Stimulated activated CD4-positive, alpha-beta T cell treated with anti-CD3 and anti-CD28 coated beads, Interleukin-12 subunit alpha, Interleukin-12 subunit beta, amount 100 ng/mL, for 4 hours (primary cell): ENCODE measurements at places on chromosomes 11 and 22.

DNA sequence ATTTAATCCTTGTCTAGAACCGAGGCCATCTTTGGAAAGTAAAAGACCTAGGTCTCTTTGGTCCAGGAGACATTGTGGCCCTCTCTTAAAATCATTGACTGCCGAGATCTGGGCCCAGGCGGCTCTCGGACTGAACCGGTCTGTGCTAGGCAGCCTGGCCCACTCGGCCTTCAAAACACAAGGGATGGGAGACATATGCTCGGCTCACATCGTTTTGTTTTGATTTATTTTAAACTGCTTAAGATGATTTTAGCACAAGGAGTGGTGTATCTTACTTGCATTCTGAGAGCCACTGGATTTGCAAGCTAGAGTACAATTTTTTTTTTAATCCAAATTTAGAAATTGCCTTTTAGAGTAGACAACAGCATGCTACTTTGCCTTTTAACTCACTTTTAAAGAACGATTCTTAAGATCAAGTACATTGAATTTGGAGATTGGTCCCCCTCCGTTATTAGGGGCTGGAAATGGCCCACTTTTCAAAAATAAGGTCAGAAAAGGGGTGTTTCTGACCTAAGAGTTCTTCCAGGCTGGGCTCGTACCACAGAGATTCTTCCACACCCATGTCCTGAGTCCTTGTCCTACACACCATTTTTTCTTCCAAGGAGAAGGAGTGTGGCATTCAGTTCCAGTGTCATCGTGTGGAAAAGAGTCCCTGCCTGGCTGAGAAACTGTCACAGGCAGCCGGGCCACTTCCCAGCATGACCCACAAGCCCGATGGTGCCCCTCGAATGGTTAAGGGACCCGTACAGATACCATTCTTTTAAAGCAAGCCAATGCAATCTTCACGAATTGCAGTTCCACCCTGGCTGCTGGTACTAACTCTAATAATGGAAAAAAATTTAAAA, 80.5 kb upstream of the WNT7B start:
- no peak for DNase-seq

- DNase-seq: no peak
Measured at GRCh38 chr22:32858121-32858703, 56.7 kb downstream of the TIMP3 start.

DNA sequence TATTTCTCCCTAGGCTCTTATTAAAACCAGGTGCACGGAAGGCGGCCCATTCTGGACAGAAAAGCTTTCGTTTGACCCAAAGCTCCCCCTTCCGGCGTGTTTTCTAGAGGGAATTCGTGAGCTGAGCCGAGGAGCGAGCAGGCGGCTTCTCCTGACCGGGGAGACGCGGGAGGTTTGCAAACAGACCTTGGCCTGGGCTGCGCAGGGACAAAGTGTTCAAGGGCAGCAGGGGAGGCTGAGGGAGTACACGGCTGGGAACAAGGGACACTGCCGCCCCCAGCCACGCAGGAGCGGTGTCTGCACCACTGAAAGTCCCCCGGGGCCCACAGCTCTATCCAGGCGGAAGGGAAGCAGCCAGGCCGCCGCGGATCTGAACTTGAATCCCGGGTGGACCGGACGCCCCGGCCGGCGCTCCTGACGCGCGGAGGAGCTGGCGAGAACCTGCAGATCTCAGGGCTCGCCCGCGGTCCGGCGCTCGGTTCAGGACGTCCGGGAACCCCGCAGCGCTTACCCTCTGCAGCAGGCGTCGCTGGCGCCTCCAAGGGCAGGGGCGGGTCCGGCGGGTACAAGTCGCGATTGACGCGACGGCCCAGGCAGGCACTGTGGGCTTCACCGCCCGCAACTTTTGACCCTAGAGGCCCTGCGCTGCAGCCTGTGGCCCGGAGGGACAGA, 101.9 kb downstream of the WT1 start:
- peak; percentile 33 for DNase-seq

- DNase-seq: no peak
Measured at GRCh38 chr11:19703211-19703610, 9.4 kb upstream of the NAV2 start.

DNA sequence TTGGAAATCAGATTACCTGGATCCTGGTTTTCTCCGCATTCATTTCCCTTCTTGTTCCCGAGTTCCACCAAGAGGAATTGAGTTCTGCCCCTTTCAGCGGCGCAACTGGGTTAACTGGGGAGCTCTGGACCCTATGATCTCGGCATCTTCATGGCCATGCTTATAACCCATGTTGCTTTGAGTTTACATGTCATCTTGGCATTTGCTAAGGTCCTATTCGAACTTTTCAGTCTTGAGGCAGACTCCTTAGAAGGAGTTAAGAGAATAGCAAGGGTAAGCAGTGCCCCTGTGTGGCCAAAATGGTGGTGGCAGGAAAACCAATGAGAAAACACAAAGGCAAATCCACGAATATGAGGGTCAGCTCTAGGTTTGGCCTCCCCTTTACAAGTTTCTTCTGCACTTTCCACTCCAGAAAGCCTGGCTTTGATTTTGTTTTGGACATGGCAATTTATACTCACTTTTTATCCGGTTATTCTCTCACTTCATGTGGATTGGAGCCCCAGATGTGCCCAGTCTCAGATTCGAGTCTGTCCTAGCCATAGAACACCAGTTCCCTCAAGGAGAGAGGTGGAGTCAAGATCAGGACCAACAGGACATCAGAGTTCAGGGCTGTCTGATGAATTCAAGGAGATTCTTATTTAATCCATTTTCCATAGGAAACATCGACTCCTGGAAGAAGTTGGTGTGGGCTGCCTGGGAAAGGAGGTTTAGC, 55.3 kb upstream of the FBXO3 start:
- peak; percentile 39 for DNase-seq

GRCh38 chr11:110069158-110069737, 23.9 kb upstream of the ZC3H12C start:
- no peak for DNase-seq

- DNase-seq: no peak
Measured at GRCh38 chr22:31631436-31631835, 30.6 kb downstream of the PISD start.

GRCh38 chr11:102452461-102453301, at the start of gene TMEM123:
TMEM123 (minus strand) TSS chr11:102452765; CDS start chr11:102452623, 142 bp downstream.
- peak; percentile 83 for DNase-seq

DNA sequence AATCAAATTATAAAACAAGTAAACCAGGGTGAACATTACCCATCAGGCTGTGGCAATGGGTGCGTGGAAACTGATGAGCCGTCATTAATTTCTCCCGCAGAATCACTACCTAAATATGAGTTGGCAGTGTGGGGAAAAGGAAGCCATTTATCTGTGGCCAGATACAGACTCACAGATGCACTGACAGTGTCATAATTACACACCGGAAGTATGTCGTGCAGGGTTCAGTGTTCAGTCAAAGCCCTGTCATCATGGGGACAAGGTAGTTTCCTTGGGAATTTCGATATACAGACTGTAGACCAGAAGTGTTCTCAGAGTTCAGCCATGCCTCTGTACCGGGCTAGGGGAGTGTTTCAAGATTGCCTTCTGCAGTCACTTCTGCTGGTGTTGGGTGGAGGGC, 119.2 kb upstream of the SEZ6L start:
- no peak for DNase-seq

- no peak for DNase-seq
Measured at GRCh38 chr11:120001178-120002090, 136.5 kb downstream of the TRIM29 start.

- DNase-seq: no peak
Measured at GRCh38 chr11:72138821-72139390, 3.4 kb downstream of the FOLR3 start.

- DNase-seq: no peak
Measured at GRCh38 chr11:84313830-84314359, 1027.7 kb upstream of the CCDC90B start.

DNA sequence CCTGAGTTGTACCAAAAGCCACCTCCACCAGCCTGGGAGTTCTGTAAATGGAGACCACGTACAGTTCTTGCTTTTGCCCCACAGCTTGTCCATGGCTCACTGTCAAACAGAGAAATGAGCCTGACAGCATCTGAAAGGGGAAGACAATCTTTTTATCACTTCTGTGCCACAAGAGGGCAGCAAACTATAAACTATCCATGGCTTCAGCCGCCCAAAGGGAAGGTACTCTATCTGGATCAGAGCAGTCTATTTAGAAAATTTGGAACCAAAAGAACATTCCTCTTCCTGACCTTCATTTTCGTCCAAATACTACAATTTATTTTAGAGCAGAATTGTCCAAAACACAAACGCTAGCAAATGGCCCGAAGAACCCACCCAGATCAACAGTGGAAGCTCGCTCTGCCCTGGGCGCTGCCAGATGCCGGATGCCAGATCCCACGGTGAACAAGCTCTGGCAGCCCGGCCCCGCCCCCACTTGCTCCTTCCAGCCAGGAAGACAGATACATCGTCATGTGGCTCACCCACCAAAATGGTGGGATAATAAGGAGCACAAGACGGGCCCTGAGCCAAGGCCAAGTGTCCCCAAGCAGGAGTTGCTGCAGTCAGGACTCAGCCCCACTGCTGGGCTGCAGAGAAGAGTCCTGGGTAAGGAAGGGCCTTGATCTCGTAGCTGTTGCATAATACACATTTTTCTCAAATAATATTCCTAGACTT, 23.9 kb upstream of the SCGB1A1 start:
- DNase-seq: no peak

DNA sequence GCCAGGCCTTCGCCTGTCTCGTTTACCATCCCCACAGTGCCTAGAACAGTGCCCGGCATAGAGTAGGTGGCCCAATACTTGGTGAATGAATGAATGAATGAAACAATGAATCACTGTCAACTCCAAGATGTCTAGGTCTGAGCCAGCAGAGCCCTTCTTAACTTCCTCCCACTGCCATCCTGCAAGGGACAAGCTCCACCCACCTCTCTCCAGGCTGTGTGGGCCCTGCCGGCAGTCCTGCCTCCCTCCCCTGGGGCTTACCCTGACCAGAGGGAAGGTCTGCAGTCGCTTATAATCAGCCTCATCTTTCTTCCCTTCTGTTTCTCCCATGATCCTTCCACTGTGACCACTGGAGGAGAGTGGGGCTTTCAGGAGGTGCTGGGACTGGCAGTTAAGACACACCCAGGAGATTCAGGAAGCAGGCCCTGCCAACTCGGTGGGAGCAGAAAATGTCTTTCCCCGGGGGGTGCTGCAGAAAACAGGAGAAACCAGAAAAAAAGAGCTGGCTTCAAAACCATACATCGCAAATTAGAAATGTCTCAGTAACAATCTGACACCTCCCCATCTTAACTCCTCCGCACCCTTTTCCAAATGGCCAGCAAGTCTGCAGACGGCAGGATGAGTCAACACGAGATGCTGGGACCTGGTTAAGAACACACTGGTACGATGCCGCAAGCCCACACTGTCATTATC, 11.4 kb downstream of the DNAL4 start:
- DNase-seq: no peak

- no peak for DNase-seq
Measured at GRCh38 chr11:85718126-85718943, 32.3 kb upstream of the CCDC89 start.

GRCh38 chr22:31179345-31179744, 19.4 kb downstream of the RNF185 start:
- no peak for DNase-seq

DNA sequence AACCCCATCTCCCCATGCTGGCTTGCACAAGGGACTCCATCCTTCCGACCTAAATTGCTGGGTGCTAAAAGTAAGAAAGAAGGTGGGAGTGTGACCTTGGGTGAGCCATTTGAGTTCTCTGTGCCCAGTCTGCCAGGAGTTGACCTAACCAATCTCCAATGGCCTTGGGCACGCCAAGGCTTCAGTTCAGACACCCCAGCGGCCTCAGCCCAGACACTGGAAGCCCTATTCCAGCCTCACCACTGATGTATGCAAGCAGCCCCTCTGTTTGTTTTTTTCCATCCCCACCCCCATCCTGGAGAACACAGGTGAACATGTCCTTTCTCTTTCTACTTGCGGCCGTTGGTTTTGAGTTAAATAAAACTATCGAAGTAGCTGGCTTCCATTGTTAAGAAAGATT, 31.9 kb downstream of the MYH9 start:
- DNase-seq: no peak

DNA sequence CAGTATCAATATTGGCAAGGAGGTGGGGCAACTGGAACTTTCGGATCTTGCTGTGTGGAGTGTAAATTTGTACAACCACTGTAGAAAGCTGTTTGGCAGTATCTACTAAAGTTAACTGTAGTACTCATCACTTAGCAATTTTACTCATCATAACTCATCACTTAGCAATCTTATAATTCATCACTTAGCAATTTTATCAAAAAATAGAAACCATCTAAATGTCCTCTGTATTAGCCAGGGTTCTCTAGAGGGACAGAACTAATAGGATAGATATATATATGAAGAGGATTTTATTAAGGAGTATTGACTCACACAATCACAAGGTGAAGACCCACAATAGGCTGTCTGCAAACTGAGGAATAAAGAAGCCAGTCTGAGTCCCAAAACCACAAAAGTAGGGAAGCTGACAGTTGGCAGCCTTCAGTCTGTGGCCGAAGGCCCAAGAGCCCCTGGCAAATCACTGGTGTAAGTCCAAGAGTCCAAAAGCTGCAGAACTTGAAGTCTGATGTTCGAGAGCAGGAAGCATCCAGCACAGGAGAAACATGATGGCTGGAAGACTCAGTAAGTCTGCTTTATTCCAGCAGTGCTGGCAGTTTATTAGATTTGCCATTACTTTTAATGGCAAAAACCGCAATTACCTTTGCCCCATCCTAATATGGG, 92.9 kb upstream of the USP47 start:
- DNase-seq: no peak

DNA sequence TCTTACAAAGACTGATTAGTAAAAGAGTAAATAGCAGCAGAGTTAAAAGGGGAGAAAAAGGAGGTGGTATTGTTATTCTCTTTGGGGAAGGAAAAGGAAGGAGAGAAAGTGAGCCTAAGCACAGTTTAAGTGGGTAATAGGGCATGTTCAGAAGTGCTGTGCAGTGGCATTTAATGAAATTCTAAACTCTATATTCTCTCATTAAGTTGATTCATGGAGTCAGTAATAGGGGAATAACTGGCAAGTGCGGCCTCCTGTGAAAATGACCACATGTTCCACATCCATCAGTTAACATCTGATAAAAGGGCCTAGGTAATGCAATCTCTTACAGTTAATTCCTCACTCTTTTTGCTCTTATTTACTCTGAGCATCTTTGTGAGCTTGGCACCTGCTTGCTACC, 516.7 kb downstream of the JRKL start:
- no peak for DNase-seq

DNA sequence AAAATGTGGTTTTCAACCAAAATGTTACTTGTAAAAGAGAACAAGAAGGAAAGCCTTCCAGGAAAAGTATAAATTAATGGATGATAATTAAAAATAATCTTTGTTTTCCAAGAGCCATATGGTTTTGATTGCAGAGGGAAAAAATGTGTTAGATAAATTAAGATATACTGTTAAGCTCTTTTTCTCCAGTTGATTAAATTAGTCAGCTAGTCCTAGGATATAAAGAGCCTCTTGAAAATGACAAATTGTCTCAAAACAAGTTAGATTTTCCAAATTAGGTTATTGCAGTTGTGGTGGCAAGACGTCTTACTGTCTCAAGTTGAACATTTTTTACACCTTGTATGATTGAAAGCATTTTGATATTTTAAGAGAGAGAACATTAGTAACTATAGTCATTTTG, 110.9 kb downstream of the DYNC2H1 start:
- no peak for DNase-seq

- no peak for DNase-seq
Measured at GRCh38 chr11:88511006-88511405, 173.5 kb upstream of the CTSC start.

GRCh38 chr11:27864091-27864491, 163.8 kb upstream of the BDNF start:
- no peak for DNase-seq

- no peak for DNase-seq
Measured at GRCh38 chr22:50047346-50047745, 10.8 kb downstream of the TTLL8 start.

- no peak for DNase-seq
Measured at GRCh38 chr22:46753360-46753759, 9.1 kb upstream of the TBC1D22A start.
